ENCODE measurements at places on chromosomes 5 and 9.

- DNase-seq, result no peak
Measured at GRCh38 chr9:81649475-81650240, 39.7 kb downstream of the TLE1 start.

DNA sequence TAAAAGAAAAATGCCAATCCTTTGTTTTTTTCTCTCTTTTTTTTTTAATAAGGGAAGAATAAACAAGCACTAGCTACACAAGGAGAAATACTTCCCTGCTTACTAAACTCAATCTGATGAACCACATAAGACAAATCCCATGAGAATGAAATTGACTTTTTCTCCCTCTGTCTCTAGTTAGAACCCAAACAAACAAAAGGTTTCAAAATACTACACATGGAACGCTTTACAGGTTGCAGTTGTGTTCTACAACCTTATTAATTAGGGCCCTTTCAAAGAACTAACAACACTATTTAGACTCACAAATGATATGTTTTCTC, 124.5 kb downstream of the PDE4D start:
- DNase-seq, result no peak

GRCh38 chr5:119009131-119009530, 20.8 kb upstream of the DTWD2 start:
- DNase-seq, result no peak

- DNase-seq, result no peak
Measured at GRCh38 chr9:93059011-93059714, 662 bp downstream of the SUSD3 start.

DNA sequence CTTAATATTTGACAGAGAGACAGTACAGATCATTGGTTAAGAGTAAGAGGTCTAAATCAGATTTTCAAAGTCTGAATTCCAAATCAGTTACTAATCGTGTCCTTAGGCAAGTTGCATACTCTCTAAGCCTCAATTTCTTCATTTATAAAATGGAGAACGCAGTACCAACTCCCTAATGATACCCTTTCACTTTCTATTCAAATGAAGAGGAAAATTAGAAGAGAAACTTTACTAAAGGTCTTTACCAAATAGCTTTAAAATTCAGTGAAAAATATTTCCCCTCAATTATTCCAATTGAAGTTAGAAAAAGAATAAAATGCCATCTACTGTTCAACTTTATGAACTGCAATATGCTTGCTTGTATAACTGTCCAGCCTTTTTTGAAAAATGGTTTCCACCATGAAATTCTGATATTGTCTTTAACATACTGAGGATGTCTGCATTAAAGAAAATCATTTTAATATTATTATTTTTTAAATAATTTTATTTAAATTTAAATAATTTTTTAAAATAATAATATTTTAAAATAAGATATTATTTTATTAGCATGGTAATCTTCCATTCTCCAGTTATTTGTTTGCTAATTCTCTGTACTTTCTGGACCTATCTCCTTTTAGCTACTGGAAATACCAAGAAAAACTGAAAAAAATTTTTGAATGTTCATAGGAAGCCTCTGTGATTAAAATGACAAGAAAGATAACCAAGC, 36.0 kb downstream of the POC5 start:
- DNase-seq, result no peak

- DNase-seq, result no peak
Measured at GRCh38 chr9:125343518-125344275, 82.1 kb downstream of the GAPVD1 start.

DNA sequence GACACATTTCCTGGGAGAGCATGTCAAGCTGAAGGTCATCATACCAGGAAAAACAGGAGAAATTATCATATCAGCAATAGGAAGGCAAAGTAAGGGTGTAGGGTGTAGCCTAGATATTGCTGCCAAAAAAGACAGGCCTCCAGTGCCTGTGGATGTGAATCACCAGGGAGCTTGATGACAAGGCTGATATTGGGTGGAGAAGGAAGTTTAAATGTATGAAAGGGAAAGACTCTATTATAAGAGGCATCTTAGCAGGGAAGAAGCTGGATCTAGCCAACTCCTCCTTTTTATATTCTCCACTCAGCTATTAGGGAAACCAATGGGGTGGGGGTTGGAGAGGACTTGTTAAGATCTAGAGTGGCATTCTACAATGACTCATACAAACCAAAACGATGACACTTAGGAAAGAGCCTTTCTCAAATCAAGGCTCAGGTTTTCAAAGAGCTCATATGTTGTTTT, 13.4 kb upstream of the TXNDC8 start:
- no peak for DNase-seq

GRCh38 chr9:130213911-130214761, 41.9 kb downstream of the NCS1 start:
- no peak for DNase-seq

GRCh38 chr5:154367101-154367500, 78.7 kb upstream of the SAP30L start:
- DNase-seq, result no peak

- no peak for DNase-seq
Measured at GRCh38 chr9:114021578-114021977, 56.5 kb downstream of the AMBP start.

DNA sequence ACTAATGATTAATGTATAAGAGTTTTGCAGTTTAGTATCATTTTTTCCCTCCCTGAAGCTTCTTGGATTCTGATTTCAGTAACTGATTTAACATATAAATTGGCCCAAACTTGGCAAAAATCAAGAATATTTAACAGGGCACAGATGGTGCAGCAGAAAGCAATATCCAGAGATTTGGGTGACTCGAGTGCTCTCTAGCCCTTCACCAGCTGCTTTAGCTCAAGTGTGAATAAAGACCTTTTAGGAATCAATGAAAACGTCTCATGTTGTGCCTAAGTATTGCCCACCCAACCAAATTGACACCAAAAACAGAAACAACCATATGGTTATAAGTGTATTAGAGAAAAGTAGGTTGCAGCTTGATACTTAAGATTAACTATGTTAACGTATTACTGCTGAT, 933.4 kb upstream of the PTPRD start:
- no peak for DNase-seq

- no peak for DNase-seq
Measured at GRCh38 chr9:69081261-69081660, 45.7 kb downstream of the FXN start.

- DNase-seq, result no peak
Measured at GRCh38 chr9:128412120-128412790, 8.4 kb upstream of the CERCAM start.

DNA sequence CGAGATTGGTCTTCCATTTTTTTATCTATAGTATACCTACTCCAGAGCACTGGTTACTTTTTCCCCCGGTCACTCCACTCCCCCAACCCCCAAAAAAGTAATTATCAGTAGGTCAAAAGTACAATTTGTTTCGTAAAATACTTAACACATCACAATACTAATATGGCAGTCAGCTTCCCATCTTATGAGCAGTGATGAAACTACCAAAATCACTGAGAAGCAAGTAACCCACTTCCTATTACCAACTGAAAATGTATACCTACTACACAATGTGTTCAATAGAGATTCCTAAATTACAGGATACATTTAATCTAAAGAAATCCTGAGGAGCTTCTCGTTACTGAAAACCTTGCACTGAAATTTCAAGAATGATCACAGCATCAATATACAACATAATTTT, 1.9 kb downstream of the CERT1 start:
- no peak for DNase-seq

DNA sequence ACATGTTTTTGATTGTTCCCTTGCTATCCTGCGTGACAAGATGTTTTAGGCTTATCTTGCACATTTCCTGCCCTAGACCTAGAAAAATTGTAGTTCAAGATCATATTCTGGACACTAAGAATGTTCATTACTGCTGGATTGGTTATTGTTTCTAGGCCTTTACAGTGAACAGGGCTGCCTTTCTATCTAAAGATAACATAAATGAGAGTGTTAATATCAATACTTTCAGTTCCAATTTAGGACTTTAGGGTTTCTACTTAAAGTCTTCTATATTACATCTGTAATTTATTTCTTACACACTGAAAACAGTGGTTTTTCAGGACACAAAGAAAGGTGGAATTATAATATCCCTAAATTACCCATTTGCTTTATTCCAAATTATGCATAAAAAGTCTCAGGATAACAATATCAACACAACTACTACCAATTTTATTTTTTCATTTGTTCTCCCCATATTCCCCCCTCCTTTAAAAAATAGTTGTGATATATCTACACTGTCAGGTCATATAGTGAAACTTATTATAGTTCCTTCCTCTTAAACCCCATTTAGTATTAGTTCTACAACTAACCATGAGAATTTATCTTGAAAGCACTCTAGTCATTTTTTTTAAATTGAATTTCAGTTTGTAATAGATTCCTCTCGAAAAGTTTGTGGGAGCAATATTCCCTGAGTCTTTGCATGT, 293.9 kb upstream of the RIOK2 start:
- no peak for DNase-seq

DNA sequence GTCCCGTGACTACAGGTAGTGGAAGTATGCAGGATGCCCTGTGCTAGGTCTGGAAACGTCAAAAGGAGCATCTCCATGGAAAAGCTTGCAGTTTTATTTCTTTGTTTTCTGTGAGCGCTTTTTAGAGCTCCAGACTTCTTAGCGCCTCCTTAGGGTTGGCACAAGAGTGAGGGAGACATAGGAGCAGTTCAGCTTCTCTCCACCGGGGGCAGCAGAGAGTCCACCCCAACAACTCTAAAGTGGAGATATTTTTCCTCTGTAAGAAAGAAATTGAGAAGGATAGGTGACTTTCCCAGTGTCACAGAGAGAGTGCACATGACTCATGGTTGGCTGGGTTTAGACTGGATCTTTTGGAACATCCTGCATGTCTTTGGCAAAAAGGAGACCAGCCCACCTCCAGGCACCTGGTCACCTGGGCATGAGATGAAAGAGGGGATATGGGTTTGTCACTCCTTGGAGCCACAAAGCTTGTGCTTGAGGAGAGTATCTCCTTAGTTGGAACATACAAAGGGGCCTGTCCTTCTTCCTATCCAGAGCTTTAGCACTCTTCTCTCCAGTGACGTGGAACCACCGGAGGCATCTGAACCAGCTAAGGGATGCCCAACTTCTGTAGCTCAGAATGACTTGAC, 637.7 kb downstream of the SEMA5A start:
- DNase-seq, result peak; percentile 0

- no peak for DNase-seq
Measured at GRCh38 chr5:156481741-156482140, 154.8 kb downstream of the SGCD start.

DNA sequence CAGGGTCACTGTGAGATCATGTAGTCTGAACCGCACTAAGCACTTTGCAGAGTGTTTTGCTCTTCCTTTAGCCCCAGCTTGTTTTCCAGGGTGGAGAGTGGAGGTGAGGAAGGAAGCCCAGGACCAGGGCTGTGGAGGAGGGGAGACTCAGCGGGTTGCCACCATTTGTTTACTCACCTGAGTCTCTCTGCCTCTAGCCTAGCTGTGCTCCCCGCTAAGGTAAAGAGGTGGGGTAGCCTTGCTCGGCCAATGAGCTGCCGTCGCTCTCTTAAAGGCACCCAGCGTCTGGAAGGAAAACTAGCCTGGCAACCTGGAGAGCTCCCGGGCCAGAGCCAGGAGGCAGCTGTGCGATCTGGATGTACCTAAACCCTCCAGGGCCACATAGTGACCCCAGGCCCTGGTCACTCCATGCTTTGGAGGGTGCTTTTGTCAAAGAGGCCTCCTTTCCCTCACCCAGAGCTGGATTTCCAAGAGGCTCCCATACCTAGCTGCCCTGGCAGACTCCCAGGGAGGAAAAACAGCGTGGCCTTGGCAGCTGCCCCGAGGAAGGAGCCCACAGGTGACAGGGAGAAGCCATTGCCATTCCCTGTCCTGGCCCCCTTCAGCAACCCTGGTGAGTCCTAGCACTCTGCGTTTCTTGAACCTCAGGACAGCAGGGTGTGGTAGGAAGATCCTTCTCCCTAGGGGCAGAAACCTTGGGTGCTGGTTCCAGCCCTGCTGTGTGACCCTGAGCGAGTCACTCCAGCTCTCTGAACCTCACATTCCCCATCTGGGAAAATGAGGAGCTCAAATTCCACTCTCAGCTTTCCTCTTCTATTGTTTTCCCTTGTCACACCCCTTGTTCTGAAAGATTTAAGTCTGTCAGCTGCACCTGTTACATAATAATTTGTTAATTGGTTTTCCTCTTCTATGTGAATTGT, 42.4 kb upstream of the LARP1 start:
- no peak for DNase-seq

- DNase-seq, result no peak
Measured at GRCh38 chr5:137091472-137091871, 407.7 kb downstream of the SPOCK1 start.

- DNase-seq, result peak; percentile 74
Measured at GRCh38 chr9:19184144-19184917, 46.2 kb upstream of the DENND4C start.

DNA sequence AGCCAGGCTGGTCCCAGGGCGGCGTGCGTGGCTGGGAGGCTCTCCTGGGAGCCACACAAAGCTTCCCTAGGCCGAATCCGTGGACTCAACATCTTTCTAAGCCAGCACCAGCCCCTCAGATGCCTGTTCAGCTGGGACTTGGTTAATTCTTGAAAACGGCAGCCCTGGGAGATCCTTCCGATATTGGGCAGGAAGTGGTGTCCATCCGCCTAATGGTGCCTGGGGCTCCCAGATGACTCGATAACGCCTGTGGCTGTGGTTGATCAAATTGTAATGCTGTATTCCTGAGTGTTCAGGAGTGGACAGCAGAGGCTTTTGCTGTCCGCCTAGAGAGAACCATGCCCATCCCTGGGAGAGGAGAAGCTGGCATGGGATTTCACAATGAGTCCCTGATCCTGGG, 14.1 kb downstream of the KCNT1 start:
- no peak for DNase-seq

GRCh38 chr5:73119451-73120157, 771 bp upstream of the TMEM171 start:
- DNase-seq, result no peak

DNA sequence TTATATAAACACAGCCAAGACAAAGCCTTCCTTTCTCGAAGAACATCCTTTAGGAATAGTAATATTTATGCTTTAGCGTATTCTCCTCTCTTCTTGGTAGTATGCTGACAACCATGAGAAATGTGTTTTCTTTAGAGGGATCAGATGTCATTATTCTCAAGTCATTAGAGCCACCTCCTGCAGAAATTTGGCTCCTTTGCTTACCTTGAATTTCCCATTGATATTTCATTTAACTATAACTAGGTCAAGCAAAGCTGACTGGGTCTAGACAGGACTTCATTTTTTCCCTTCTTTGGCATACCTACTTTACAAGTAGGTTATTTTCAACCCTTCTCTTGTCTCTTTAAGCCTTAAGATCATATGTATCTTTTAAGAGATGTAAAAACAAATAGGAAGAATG, 50.3 kb downstream of the SPATA31D1 start:
- DNase-seq, result no peak

GRCh38 chr5:111667128-111667736, 89.8 kb downstream of the NREP start:
- DNase-seq, result no peak
